Stimulated activated CD4-positive, alpha-beta T cell treated with anti-CD3 and anti-CD28 coated beads, TNF-alpha, amount 100 ng/mL, for 24 hours (primary cell): ENCODE measurements at places on chromosomes 5 and 9.

- no peak for DNase-seq
These were observed 153.3 kb downstream of the CDH10 start for GRCh38 chr5:24491490-24491889.

DNA sequence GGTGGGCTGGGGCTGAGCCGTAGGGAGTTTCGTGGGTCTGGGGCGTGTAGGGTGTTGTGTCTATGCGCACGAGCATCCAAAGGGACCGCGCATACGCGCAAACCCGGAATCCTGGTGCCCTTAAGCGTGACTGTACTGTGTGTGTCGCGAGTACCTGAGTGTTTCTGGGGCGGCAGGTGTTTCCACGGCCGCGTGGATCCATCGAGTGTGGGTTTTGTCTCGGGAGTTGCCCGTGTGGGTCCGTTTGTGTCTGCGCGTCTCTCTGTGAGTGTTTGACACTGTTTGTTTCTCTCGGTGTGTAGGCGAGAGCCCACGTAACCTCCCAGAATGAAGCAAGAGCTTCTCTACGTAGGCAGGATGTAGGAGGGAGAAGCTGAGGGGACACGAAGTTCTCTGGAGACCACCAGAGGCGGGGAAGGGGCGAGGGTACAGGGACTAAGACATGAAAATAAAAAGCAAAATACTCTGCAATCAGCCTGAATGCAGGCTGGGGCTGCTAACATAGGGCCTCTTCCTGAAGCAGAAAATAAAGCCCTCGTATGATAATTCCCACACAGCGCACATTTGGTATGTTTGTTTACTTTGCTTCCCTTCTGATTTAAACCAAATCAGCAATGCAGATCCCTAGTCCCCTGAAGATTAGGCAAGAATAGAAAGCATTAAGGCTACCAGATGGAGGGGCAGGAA lies 588 bp upstream of the BRINP1 start:
- DNase-seq = no peak

GRCh38 chr9:98768344-98768743 lies 28.0 kb downstream of the ANKS6 start:
- no peak for DNase-seq

- DNase-seq = no peak
These were observed 621 bp downstream of the PCDHA13 start for GRCh38 chr5:140882591-140882899.

- no peak for DNase-seq
These were observed 92.6 kb upstream of the GDNF start for GRCh38 chr5:37932450-37932849.

DNA sequence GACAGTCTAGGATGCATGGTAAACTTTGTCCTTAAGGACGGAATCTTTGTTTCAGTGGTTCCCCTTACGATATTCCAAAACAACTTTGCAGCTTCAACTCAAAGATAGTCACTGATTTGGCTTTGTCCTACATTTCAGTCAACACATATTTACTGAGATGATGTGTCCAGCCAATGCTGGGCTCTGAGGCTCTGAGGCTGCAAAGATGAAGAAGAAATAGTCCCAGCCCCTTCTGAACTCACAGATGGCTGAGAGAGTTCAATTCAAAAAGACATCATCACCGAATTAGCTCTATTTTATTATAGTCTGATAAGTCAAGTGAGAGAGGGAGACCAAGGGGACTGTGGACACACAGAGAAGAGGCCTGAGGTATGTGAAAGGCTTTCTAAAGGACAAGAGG lies 544.0 kb downstream of the ACTL7B start:
- no peak for DNase-seq

DNA sequence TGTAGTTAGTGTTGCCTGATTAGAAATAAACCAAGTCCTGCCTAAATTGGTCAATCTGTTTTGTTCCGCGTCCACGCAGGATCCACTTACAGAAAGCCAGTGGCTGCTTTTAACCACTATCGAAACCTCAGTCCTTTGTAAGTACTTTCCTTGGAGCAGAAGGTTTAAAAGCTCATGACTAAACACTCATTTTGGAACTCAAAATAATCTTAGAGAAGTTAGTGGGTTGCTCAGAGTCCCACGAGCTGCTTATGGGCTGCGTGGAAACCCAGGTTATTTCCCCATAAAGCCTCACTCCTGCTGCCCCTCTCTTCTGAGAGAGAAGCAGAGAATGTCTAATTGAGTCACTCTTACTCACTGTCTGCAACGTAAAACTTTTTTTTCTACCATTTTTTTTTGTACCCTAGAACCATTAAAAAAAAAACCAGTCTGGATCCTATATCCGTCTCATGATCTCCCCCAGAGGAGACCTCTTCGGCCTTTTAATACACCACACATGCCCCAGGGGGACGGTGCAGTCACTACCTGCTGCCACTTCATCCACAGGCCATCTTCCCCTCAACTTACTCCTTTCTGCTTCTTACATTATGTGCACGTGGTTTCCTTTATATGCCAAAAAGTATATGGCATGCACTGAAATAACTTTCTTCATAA lies 7.6 kb downstream of the BASP1 start:
- no peak for DNase-seq

DNA sequence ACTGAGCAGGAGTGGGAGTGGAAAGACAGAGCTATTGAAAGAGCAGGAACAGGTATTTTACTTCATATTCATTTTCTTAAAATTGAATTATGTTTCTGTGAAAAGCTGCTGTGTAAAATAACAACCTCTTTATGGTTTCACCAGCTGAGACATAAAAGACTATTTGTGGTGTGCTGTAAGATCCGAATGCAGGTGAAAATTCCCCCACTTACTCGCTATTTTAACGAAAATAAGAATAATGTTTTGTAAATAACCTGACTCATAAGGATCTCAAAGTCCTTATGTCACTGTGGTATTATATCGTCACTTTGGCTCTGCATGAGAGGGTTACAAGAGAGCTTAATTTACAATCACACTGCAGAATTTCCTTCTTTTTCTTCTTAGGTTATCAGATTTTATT lies 65.3 kb upstream of the NFIB start:
- DNase-seq = no peak

DNA sequence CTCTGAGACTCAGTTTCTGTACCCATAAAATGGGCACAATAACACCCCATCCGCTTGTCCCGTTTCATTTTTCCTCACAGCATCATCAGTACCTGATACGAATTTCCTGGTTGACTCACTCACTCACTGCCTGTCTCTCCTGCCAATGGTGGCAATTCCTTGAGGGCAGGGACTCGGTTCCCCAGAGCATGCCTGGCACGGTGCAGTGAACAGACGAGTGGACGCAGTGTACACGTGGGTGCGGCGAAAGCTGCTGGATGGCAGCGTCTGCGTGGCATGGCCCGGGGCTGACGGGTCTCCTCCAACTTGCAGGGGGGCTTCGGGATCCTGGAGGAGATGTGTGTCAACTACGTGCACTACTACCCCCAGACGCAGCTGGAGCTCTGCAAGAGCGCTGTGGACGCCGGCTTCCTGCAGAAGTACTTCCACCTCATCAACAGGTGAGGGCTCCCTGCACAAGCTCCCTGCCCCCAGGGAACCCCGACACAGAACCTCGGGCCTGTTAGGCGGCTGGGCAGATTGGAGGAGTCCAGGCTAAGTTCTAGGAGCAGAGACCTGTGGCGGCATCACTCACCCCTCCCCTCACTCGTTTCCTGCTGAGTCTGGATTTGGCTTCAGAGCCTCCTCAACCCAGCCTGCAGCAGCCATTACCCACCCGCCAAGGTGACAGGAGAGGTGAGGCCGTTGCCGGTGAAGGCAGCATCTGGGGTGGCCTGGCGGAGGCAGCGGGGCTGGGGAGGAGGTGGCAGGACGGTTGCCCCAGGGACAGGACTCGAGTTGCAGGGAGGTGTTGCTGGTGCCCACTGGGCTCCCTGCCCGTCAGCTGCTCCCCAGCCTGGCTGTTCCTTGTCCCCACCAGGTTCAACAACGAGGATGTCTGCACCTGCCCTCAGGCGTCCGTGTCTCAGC lies 20.3 kb downstream of the DBH start:
- DNase-seq = no peak

GRCh38 chr5:119743927-119744326 lies 114.6 kb downstream of the FAM170A start:
- DNase-seq = no peak

DNA sequence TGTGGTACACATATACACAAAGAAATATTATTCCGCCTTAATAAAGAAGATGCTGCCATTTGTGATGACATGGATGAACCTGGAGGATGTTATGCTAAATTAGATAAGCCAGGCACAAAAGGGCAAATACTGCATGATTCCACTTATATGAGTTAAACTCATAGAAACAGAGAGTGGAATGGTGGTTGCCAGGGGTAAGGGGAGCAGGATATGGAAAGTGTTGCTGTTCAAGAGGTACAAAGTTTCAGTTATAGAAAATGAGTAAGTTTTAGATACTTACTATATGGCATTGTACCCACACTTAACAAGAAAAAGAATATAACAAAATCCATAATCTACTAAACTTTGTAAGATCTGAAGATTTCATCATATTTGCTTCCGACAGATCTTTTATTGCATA lies 252.2 kb downstream of the SYK start:
- DNase-seq = no peak

- DNase-seq = no peak
These were observed 91.4 kb downstream of the TMEM167A start for GRCh38 chr5:82985763-82986162.

- no peak for DNase-seq
These were observed 1.3 kb downstream of the STOM start for GRCh38 chr9:121368745-121369144.

DNA sequence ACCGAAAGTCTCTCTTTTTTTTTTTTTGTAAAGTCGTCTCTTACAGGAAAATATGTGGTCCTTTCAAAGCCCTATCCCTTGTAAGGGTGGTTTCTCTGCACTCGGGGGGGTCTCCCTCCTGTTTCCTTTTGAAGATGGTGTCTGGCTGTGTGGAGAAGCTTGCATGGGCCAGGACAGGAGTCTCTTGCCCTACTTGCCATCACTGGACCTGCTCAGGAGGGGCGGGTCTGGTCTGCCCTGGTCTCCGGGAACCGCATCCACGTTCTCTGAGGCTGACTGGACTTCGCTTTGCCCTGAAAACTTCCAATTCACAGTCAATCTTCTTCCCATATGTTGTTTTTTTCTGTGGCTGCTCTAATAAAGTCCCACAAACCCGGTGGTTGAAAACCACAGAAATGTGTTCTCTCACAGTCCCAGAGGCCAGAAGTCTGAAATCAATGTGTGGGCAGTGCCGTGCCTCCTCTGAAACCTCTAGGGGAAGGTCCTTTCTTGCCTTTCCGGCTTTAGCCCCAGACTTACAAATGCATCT lies 92.9 kb upstream of the IER5L start:
- no peak for DNase-seq

DNA sequence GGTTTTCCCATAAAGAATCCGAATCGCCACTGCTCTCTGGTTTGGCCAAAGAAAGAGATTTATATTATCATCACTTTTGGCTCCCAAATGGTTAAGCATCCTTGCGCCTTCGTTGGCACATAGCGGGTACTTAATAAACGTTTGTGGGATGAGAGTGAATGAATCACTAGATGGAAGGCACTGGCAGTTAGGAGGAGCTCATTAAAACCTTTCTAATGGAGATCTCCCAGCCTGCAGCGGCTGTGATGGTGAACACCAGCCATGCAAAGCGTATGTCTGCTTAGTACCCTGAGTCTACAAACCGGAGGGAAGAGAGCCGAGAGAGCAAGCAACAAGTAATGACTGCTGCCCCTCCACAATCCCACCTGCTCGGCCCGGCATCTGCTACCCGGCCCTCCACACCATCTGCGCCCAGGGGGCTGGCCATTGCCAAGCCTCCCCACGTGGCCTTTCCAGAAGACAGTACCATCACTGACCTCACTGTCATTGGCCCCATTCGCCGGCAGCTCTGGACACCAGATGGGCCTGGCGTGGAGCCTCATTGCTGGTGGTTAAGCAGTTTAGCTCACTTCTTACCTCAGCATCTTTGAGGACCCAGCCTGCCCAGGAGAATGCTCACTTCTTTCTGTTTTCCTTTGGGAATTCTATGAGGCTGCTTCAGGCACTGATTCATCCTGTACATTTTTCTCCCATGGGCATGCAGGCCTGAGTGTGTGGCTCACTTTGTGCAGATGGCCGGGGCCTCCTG lies 39.3 kb upstream of the ANKRD33B start:
- DNase-seq = no peak

- no peak for DNase-seq
These were observed 201.8 kb downstream of the GLIS3 start for GRCh38 chr9:4098031-4098430.

DNA sequence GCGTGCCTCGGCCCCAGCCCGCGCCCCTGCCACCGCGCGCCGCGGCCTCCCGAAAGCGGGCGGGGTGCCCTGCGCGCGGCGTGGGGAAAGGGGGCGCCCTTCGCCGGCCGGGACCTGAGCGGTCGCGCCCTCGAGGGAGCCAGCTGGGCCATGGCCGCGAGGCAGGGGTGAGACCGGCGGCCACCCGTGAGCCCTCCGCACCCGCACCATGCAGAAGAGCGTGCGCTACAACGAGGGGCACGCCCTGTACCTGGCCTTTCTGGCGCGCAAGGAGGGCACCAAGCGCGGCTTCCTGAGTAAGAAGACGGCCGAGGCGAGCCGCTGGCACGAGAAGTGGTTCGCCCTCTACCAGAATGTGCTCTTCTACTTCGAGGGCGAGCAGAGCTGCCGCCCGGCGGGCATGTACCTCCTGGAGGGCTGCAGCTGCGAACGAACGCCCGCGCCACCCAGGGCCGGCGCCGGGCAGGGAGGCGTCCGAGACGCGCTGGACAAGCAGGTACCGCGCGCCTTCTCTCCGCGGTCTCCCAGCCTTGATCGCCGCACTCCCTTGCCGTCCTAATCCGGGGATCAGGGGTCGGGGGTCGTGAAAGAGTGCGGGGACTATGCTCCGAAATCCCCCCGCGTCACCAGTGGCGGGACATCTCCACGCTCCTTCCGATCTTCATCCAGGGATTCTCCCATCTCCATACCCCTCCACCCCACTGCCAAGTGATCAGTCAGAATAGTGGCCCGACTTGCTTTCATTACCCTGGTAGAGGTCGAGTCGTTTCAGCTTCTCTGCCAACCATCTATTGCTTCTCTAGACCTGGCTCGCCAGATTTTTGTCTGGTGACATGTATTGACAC lies 590 bp downstream of the RASGRF2 start:
- DNase-seq = peak; percentile 16

DNA sequence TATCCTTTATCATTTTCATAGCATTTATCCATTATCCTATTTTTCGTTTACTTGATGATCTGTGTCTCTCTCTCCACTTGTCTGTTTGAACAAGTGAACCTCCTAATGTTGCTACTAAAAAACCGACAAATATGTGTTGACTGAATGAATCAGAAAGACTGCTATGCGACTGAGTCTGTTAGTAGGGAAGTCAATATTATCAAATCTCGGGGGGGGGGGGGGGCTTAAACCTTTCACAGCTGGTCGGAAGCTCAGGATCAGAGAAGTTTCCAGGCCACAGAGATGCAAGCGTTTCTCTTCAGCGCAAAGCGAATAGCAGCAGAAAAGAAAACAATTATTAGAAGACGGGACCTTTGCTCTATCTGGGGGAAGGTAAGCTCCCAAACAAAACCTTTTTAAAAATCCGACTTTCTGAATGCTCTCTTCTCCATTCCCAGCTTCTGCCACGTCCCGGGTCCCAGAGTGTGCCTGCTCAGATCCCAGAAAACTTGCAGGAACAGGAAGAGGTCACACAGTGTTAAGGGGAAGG lies 412 bp downstream of the RIOK2 start:
- DNase-seq = no peak

- no peak for DNase-seq
These were observed 43.0 kb upstream of the CDH12 start for GRCh38 chr5:22896152-22896551.
